HCT116 (cell line): ENCODE measurements at places on chromosomes 2 and 18.

DNA sequence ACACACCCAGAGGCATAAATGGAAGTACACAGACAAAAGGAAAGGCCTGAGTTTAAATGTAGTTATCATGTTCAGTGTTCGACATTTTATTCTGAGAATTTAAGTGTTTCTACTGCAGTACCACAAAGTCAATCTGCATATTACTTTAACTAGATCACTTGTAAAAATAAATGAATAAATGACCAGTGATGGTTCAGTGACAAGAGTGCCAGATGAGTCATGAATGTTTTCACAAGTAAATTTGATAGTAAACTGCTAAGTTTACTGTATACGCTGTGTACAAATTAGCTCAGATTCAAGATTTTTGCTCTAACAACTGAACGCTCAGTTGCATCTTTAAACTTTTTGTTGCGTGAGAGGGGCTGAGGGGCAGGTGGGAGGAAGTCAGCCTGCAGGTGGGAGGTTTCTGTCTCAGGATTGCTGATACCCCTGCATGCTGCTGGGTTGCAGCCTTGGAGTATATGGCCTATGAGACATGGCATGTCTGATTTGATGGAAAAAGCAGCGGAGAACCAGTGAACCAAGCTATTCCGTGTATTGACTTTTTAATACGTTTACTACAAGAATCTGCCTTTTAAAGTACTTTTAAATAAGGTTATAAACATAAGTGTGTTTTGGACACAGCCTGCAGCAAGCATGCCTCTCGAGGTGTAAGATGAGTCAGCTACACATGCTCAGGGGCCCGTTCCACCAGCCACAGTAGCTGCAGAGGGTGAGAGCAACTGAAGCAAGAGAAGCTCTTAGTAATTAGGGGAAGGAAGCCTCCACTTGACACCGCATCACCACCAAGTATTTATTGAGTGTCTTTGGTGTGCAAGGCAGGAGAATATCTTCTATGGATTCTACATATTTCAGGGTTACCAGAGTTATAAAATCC, 245.1 kb downstream of the NEDD4L start:
- no peak for DNase-seq

DNA sequence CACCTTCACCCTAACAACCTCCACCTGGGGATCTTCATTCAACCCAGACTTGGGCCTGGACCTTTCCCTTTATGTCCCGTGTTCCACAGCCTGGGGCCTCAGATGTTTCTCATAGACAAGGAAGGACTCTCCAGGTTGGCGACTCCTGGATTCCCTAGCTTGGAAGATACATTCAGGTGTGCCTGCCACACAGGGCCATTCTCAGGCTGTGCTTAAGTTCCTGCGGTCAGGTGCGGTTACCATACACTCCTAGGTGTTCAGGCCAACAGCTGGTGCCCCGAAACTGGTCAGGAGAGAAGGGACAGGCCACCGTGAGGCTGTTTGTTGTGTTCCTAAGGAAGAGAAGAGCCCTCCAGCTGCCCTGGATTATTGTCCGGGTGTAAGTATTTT, 15.6 kb downstream of the SLC4A3 start:
- DNase-seq, result no peak

GRCh38 chr18:10850840-10851239, 298.5 kb downstream of the PIEZO2 start:
- no peak for DNase-seq

DNA sequence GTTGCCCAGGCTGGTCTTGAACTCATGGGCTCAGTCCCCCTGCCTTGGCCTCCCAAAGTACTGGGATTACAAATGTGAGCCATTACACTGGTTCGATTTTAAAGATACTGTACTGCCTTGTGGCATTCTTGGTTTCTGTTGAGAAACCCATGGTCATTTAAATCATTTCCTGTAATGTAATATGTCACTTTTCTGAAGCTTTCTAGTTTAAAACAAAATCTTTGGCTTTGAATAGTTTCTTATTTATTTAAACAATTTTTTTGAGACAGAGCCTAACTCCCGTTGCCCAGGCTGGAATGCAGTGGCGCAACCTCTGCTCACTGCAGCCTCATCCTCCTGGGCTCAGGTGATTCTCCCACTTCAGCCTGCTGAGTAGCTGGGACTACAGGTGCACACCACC, 8.9 kb downstream of the ZNF512 start:
- DNase-seq, result no peak
